ENCODE measurements at places on chromosomes 16 and 17.

- no peak for DNase-seq
Measured at GRCh38 chr16:6571044-6571443, 761.6 kb upstream of the RBFOX1 start.

GRCh38 chr16:65284626-65285025, 162.8 kb upstream of the CDH11 start:
- DNase-seq = no peak

- no peak for DNase-seq
Measured at GRCh38 chr16:79901522-79901921, 301.0 kb upstream of the MAF start.

DNA sequence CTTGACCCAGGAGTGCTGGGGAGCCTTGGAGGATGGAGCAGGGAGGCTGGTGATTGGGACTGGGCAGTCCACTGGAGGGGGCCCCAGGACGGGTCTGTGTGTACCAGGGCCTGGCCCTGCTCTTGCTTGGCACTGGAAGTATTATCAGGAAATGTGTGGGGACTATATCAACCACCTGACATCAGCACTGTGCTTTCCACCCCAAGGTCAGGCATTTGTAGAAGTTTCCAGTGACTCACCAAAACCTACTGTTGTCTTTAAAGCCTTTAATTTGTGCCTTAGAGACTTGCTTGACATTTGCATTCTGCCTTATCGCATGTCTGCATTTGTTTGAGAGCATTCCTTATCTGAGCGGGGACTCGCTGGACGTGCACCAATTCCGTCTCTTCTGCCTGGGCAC, 323.1 kb downstream of the FOXL1 start:
- DNase-seq = no peak

- no peak for DNase-seq
Measured at GRCh38 chr16:79261481-79261940, 339.0 kb downstream of the MAF start.

GRCh38 chr16:5214466-5214865, 116.9 kb upstream of the EEF2KMT start:
- no peak for DNase-seq

GRCh38 chr16:56938664-56939513, 6.9 kb downstream of the HERPUD1 start:
- DNase-seq = peak; percentile 76

DNA sequence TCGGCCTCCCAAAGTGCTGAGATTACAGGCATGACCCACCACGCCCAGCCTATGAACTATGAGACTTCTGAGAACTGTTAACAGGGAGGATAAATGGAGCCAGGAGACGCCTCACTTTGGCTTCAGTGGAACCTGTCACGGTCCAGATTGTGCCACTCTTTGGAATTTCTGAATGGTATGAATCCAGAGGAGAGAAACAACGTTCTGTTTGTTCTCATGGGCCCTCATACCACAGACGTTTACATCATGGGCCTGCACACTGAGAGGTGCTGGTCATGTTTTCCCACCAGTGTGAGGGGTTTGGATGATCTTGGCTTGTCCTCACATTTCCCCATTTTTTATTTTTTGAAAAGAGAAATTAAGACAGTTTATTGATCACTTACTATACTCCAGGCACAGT, 90.3 kb downstream of the YPEL2 start:
- DNase-seq = no peak

DNA sequence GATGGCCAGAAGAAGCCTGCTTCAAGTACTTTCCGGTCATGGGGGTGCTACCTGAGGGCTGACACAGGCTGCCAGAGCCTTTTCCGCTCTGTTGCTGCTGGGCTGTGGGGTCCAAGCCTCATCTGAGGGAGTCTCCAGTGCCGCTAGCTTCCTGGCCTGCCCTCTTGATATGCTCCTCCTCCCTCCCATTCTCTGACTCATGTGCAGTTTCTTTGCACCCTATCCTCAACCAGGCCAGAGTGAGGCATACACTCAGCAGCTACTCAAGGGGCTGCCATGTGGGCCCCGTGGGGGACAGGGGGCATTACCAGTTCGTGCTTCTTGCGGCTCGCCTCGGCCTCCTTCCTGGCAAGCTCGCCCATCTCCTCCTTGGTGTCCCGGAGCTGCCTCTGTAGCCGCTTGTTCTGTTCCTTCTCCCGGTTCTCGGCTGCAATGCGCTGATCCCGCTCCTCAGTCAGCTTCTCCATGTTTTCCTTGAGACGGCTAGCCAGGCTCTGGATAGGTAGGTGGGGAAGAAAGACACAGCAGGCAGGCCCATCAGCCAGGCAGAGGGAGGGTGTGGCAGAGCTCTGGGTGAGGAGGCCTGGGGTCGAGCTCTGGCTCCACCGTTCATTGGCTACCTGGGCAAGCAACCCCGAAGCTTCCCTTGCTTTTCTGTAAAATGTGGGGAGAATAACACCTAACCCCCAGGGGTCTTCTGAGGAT, 43.8 kb downstream of the PIPOX start:
- DNase-seq = no peak

- DNase-seq = no peak
Measured at GRCh38 chr17:8420041-8420934, 15.4 kb upstream of the NDEL1 start.

DNA sequence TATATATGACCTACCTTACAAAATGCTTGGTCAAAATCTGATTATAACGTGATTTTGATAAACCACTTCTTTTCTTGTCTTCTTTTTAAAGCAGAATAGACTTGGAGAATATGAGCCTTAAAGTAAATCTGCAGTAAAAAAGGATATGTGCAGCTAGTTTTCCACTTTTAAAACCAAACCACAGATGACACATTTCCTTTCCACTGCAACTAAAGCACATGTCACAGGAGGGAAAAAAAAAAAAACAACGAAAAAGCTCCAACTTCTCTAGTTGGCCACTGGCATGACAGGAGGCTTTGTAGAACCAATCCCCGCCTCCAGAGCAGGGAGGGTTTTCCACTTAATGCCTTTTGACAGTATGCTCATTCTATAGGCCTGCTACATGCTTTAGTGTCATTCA, at the start of gene EVI2A:
TSS of gene EVI2A (minus strand) at position 142 of the 400 bp plus-strand sequence. CDS start 2,609 bp downstream, outside the sequence.
- DNase-seq = peak; percentile 79

- DNase-seq = no peak
Measured at GRCh38 chr17:82779541-82779940, 27.7 kb downstream of the TBCD start.

DNA sequence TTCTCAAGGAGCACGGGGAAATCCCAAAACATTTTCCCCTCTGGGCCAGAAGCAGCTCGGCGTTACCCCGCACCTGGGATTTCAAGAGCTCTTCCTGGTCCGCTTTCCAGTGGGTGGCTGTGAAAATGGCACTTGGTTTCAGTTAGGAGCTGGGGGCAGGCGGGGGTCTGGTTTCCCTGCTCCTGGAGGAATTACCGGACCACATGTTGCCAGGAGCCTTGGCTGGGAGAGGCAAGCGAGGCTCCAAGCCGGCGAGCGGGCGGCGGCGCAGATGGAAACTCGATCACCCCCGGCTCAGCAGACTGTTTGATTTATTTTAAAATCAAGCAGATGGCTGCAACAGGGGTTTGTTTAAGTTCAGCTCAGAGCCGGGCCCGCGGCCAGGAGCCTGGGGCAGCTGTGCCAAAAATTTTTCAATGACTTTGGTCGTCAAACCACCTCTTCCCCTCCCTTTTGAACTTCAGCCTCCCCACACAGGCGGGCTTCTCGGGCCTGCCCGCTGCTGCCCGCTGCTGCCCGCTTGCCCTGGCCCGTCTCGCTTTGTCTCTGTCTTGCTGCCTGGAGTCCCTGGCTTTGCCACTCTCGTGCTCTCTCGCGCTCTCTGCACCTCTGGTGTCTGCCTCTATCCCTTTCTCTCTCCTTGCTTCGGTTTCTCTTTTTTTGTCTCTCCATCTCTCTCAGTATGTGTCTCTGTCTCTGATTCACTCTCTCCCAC, 108.0 kb upstream of the CIBAR2 start:
- DNase-seq = no peak

GRCh38 chr17:78014646-78015045, 56.1 kb downstream of the TNRC6C start:
- no peak for DNase-seq

- peak; percentile 93 for DNase-seq
Measured at GRCh38 chr17:11997147-11997971, at the start of gene ZNF18. TSS of gene ZNF18 (minus strand) at chr17:11997475. CDS start at chr17:11992829, 4,646 bp downstream.

DNA sequence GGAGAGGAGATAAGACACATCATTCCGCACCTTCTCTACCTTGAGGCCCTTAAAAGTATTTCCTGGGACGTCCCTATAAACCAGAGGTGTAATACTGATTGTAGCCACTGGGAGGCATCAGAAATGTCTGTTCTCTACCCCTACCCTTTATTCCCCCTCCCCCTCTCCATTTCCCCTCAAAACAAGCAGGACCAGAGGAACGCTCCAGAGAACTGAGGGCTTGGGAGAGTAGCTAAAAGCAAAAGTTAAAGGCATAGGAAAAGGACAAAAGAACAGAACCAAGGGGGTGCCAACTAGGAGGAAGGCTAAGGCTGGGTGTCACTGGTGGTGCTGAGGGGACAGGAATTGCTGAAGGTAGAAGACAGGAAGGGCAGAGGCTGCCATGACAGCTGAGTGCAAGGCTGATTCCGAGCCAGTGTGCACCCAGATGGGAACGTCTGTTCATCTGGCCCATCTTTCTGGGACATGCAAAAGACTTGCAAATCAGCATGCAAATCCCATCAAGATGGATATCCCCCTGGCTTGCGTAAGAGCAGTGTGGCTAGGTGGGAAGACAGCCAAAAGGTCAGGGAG, 6.7 kb downstream of the CAMTA2 start:
- DNase-seq = peak; percentile 76

DNA sequence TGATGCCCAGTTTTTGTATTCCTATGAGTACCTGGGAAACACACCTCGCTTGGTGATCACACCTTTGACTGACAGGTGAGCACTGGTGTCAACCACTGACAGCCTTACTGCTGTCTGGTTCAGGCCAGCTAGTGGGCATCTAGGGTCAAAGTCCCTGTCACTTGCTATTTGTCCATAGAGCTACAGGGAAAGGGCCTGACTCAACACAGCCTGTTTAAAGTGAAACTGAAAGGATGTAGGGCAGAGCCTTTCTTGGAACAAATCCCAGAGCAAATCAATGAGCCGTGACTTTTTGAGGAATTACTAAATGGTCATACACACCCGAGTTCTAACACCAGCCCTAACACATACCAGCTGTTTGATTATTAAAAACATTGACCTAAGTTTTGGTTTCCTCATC, 106.8 kb downstream of the DNAH9 start:
- DNase-seq = no peak

DNA sequence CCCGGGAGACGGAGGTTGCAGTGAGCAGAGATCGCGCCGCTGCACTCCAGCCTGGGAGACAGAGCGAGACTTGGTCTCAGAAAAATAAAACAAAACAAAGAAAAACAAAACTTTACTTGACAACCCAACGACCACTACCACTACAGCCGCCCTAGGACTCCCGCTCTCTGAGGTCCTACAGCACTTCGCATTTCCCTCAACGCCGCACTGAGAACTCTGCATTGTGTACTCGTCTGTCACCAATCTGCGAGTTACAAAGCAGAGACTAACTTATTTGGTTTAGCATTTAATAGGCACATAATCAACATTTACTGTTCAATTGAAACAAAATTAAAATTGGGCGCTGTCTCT, 479 bp upstream of the ZNF207 start:
- DNase-seq = no peak

DNA sequence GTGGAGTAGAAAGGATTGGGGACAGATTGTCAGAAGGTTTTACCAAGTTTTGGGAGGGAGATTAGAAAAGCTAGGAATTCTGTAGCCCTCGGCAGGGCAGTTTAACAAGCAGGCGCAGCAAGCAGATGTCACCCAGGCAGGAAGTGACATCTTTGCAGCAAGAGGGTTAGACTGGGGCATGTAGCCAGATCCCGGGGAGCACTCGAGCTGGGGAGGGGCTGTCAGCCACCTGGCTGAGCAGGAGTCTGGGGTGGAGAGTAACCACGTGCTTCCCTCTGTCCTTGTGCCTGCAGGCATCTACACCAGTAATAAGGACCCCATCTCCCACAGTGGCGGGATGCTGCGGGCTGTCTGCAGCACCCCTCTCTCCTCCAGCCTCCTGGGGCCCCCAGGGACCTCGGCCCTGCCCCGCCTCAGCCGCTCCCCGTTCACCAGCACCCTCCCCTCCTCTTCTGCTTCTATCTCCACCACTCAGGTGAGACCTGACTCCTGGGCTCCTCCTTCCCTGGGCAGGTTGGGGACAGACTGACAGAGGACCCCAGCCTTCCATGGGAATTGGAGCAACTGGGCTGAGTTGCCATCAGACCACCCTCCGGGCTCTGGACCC, 12.2 kb downstream of the MLLT6 start:
- DNase-seq = no peak

GRCh38 chr16:78434401-78434800, 334.9 kb downstream of the WWOX start:
- no peak for DNase-seq

- no peak for DNase-seq
Measured at GRCh38 chr16:86930001-86930400, 351.7 kb downstream of the FOXL1 start.

- DNase-seq = no peak
Measured at GRCh38 chr16:49698931-49699840, 156.7 kb downstream of the ZNF423 start.

DNA sequence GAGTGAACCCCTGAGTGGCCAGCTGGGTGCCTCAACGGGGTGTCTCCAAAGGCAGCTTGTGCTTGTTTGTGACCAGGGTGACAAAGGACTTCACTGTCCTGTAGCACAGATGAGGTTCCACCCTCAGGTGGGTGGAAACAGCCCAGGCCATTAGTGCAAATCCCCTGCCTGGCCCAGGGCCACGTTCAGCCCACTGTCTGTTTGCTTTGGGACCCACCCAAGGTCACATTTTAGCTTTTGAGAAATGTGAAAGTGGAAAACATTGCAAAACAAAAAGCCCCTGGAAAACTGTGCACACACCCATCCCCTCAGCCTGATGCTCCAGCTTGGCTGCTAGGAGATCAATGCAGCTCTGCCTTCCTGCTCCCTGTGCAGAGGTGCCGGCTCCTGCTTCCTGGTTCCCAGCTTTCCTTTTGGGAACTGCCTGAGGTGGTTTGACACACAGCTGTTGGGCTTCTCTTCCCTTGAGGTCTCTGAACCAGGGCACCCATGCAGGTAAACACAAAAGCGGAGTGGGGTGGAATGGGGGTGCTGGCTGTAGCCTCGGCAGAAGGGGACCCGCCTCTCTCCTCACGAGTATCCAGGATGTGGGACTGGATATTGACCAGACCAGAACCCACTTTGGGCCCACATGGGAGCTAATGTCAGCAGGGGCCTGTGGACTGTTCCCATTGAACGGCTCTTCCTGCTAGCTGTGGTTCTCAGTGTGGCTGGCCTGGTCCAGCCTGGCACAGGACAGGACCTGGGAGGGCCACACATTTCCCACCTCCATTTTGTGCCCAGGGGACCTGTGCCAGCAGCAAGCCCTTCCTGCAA, 7.9 kb upstream of the SPHK1 start:
- no peak for DNase-seq

- no peak for DNase-seq
Measured at GRCh38 chr17:40342504-40343218, 21.9 kb downstream of the GJD3 start.

DNA sequence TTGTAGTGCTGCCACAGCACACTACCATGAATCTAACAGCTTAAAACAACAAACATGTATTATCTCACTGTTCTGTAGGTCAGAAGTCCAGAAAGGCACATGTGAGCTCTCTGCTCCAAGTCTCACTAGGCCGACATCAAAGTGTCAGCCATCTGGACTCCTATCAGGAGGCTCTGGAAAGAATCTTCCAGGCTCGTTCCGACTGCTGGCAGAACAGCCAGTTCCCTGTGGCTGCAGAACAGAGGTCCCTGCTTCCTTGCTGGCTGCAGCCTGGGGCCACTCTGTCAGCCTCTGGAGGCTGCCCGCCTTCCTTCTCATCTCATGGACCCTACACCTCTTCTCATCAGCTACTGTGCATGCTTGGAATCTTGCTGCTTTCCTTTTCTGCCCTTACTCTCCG, 168.9 kb downstream of the CBLN1 start:
- no peak for DNase-seq

- no peak for DNase-seq
Measured at GRCh38 chr16:12688951-12689850, 114.5 kb downstream of the CPPED1 start.

All from stimulated activated effector memory CD8-positive, alpha-beta T cell treated with anti-CD3 and anti-CD28 coated beads, Interleukin-12 subunit alpha, Interleukin-12 subunit beta, amount 100 ng/mL, for 72 hours (primary cell).